Mesothelial cell of epicardium (in vitro differentiated cells): ENCODE measurements at places on chromosomes 3 and 15. TPM values are rescaled to one million over a fixed set of nuclear protein-coding genes. Genes with fewer than 3 reads are reported as not detected.
A peak's percentile ranks its signal among the peaks of the same experiment; 100 is the strongest.

Gene RPS27L
- total RNA-seq, result 124 to 132 TPM (median 130 TPM) in 3 replicates

GRCh38 chr3:25728101-25728500 lies 55.1 kb downstream of the NGLY1 start:
- H3K27ac ChIP-seq, result no peak overlapping the region
- no peak overlapping the region for H3K4me3 ChIP-seq
- no peak for DNase-seq
- H3K27me3 ChIP-seq, result no peaks in the 10 kb centered on the region
- peaks cover 18% of the 10 kb centered on the region for H3K4me1 ChIP-seq
- H3K36me3 ChIP-seq, result peaks cover 32% of the 10 kb centered on the region

- H3K4me1 ChIP-seq, result no peaks in the 10 kb centered on the region
- no peak overlapping the region for H3K4me3 ChIP-seq
- no peak overlapping the region for H3K27ac ChIP-seq
- no peak for DNase-seq
These were observed 243.4 kb downstream of the NTRK3 start for GRCh38 chr15:88013111-88013510.

GRCh38 chr15:31266712-31267111 lies 59.9 kb upstream of the KLF13 start:
- no peaks in the 10 kb centered on the region for H3K36me3 ChIP-seq
- no peak for DNase-seq
- peaks cover 6% of the 10 kb centered on the region for H3K4me1 ChIP-seq
- H3K4me3 ChIP-seq, result no peak overlapping the region
- no peak overlapping the region for H3K27ac ChIP-seq
- H3K27me3 ChIP-seq, result no peaks in the 10 kb centered on the region

DNA sequence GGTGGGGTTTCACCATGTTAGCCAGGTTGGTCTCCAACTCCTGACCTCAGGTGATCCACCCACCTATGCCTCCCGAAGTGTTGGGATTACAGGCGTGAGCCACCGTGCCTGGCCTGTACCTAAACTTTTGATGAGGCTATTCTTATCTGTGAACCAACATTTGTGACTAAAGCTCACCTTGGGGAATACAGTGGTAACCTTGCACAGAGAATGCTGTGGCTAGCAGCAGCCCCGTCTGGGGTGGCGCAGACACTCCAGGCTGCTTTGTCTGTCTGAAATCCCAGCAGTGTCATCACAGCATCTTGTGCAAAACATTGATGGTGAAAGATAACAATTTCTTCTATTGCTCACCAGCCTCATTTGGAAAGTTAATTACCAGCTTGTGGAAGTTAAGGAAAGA lies 58.9 kb downstream of the CMTM8 start:
- H3K4me3 ChIP-seq, result no peak overlapping the region
- H3K4me1 ChIP-seq, result peaks cover 18% of the 10 kb centered on the region

GRCh38 chr3:63274359-63274758 lies 3.7 kb upstream of the SYNPR start:
- no peak overlapping the region for H3K4me3 ChIP-seq
- H3K27ac ChIP-seq, result no peak overlapping the region
- no peak for DNase-seq
- H3K27me3 ChIP-seq, result peaks cover 83% of the 10 kb centered on the region
- H3K36me3 ChIP-seq, result no peaks in the 10 kb centered on the region

DNA sequence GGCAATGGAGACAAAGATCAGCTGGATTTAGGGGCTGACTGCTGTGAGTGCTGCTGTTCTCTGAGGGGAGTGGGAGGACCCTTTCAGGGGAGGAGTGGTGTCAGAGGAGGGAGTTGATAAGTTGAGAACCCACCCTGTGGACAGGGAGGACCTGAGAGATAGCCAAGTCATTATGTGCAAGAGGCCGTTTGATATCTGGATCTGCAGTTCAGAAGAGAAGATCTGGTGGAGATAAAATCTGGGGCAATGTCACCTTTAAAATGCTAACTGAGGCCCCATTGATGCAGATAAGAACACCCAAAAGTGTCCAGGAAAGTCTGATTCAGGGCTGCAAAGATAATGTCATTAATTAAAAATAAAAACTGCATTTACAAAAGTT lies 256.1 kb upstream of the HES1 start:
- peak overlapping the region; percentile 51 for H3K27ac ChIP-seq
- peaks cover 55% of the 10 kb centered on the region for H3K4me1 ChIP-seq
- H3K4me3 ChIP-seq, result no peak overlapping the region
- H3K36me3 ChIP-seq, result no peaks in the 10 kb centered on the region
- H3K27me3 ChIP-seq, result no peaks in the 10 kb centered on the region
- DNase-seq, result no peak

Gene ADPRH
- total RNA-seq, result 1.9 to 2.3 TPM (median 2.2 TPM) in 3 replicates

DNA sequence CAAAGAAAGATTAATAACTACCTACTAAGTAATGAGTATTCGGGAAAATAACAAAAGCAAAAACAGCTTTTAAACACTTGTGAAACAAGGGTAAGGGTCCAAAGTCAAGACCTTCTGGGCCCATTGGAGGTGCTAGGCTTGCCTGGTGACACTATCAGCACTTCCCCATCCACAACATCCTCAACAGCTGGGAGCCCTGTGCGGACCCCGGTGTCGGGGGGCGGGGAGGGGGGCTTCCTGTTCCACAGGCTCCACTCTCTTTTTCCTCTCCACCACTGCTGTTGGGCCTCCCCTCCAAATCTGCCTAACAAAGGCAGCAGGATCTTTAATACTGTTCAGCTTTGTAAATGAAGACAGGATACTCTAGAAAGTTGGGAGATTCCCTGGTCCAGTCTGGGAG lies 21.6 kb downstream of the NGRN start:
- H3K4me3 ChIP-seq, result no peak overlapping the region
- H3K27ac ChIP-seq, result no peak overlapping the region
- no peaks in the 10 kb centered on the region for H3K36me3 ChIP-seq
- DNase-seq, result no peak
- H3K27me3 ChIP-seq, result no peaks in the 10 kb centered on the region
- no peaks in the 10 kb centered on the region for H3K4me1 ChIP-seq

- DNase-seq, result no peak
- H3K36me3 ChIP-seq, result no peaks in the 10 kb centered on the region
- H3K4me1 ChIP-seq, result peaks cover 16% of the 10 kb centered on the region
- peaks cover 14% of the 10 kb centered on the region for H3K27me3 ChIP-seq
- no peak overlapping the region for H3K4me3 ChIP-seq
These were observed 59.1 kb downstream of the FAM43A start for GRCh38 chr3:194744826-194745225.

Gene PLA2G4B
- 10.6 to 11.4 TPM (median 11.2 TPM) in 3 replicates for total RNA-seq

DNA sequence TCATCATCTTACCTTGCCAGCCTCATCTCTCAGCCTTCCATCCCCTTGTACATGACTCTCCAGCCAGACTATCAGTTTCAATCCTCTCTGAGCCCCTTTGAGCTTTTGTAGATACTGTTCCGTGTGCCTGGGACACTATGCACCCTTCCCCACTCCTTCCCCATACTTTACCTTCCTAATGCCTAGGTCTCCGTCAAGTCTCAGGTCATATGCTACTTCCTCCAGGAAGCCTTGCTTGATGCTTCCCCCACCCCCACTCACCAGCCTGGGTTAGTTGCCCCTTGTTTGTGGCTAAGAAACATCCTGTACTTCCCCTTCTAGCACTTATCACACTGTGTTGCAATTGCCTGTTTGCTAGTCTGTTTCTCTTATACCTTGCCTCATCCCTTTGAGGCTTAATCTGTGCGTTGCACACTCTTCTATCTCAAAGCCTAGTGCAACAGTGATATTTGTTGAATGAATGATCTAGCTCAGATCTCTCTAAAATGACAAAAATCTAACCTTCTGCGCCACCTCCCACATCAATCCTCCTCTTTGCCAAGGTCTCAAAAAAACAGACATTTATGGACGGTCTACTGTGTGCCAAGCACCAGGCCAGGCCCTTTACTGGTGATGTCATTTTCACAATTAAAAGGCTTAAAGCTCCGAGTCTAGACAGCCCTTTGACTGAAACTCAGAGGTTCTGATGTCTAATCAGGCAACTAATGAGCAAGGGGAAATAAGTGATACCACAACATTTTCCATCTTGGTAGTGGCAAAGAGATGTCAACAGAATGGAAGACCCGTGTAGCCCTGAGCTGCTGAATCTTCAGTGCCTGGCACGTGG lies 6.5 kb upstream of the USP3 start:
- H3K4me3 ChIP-seq, result no peak overlapping the region
- H3K36me3 ChIP-seq, result no peaks in the 10 kb centered on the region
- H3K27ac ChIP-seq, result no peak overlapping the region
- peaks cover 28% of the 10 kb centered on the region for H3K4me1 ChIP-seq

Gene CFAP100
- total RNA-seq, result not detected in 3 replicates

DNA sequence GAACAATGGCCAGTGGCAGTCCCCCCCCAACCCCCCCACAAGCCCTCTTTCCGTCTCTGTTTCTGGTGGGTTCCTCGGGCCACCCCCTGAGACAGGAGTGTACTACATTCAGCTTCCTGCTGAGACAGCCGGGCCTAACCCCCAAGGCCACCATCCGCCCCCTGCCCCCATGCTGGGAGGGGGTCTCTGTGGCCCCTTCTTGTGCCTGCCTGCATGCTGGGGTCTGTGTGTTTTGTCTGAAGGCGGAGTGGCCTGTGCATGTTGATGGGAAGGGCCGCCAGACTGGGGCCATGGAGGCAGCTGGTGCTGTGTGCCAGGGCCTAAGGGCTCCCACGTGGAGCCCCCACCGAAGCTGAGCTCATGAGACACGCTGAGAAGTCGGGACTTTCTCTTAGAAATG lies 26.6 kb downstream of the PLXNA1 start:
- DNase-seq, result no peak
- H3K4me3 ChIP-seq, result no peak overlapping the region
- H3K27ac ChIP-seq, result no peak overlapping the region
- H3K36me3 ChIP-seq, result peaks cover 8% of the 10 kb centered on the region
- H3K27me3 ChIP-seq, result no peaks in the 10 kb centered on the region

DNA sequence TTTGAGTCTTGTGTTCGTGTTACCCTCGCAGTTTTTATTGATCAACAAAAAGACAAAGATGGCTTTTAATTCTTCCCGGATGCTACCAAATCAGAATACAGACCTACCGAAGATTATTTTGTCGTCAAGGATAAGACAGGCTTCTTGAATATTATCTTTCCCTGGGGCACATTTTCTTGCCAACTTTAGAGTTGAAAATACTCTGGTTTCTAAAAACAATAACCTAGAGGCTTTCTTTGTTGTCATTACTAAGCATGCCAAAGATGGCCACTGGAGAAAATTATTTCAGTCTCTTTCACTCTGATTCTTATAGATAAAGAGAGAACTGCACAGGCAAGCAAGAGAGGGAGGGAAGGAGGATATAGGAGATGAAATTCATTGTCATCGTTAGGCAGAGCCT lies 33.9 kb downstream of the OXNAD1 start:
- H3K4me1 ChIP-seq, result peaks cover 3% of the 10 kb centered on the region
- H3K27me3 ChIP-seq, result no peaks in the 10 kb centered on the region
- no peak overlapping the region for H3K27ac ChIP-seq
- H3K4me3 ChIP-seq, result no peak overlapping the region
- peaks cover 58% of the 10 kb centered on the region for H3K36me3 ChIP-seq

Gene C15orf62
- total RNA-seq, result 0.44 to 0.47 TPM (median 0.45 TPM) in 3 replicates

GRCh38 chr3:58178528-58179234 lies 32.1 kb downstream of the DNASE1L3 start:
- peak overlapping the region; percentile 68 for H3K4me3 ChIP-seq
- peaks cover 16% of the 10 kb centered on the region for H3K4me1 ChIP-seq
- DNase-seq, result no peak
- H3K36me3 ChIP-seq, result no peaks in the 10 kb centered on the region
- H3K27ac ChIP-seq, result no peak overlapping the region

Gene CLDN11
- 153 to 168 TPM (median 164 TPM) in 3 replicates for total RNA-seq

- no peak for DNase-seq
- peaks cover 2% of the 10 kb centered on the region for H3K36me3 ChIP-seq
- H3K27ac ChIP-seq, result no peak overlapping the region
- no peak overlapping the region for H3K4me3 ChIP-seq
These were observed 111.2 kb upstream of the STT3B start for GRCh38 chr3:31421314-31422048.
